ENCODE measurements at places on chromosomes 7 and 10. TPM values are rescaled to one million over a fixed set of nuclear protein-coding genes. Genes with fewer than 3 reads are reported as not detected.

The GNGT1 gene
- not detected for total RNA-seq

DNA sequence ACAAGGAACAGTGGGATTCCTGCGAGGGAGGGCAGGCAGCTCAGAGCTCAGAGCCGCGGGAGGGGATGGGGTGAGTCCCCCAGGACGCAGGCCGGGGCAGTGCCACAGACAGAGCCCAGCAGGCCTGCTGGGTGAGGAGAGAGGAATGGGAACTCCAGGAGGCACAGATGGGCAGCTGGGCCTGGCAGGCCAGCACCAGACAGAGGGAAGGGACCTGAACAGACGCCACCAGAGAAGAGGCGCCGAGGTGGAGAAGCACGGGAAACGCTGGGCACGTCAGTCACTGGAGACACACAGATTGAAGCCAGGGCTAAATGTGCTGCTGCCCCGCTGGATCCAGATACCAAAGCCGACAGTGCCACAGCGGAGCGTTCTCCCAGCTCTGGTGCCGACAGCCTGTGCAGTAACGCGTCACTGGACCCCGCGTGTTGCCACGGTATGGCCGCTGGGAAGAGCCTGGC lies 225.8 kb downstream of the MAD1L1 start:
- H3K36me3 ChIP-seq = no peaks in the 10 kb centered on the region
- no peaks in the 10 kb centered on the region for H3K27me3 ChIP-seq
- H3K27ac ChIP-seq = no peak overlapping the region

The KCP gene
- total RNA-seq = not detected

GRCh38 chr7:102220960-102221800 lies 65.5 kb upstream of the SH2B2 start:
- peak overlapping the region; percentile 29 for H3K27ac ChIP-seq
- 0 out of 2 replicates have a peak, but pooled peaks cover 3% of the 10 kb centered on the region for H3K36me3 ChIP-seq

- H3K27ac ChIP-seq = no peak overlapping the region
- H3K4me1 ChIP-seq = no peaks in the 10 kb centered on the region
- peaks cover 4% of the 10 kb centered on the region for H3K27me3 ChIP-seq
- no peaks in the 10 kb centered on the region for H3K36me3 ChIP-seq
- no peak overlapping the region for H3K4me3 ChIP-seq
Observed at GRCh38 chr10:43728425-43728824, 79.7 kb upstream of the ZNF32 start.

- no peak overlapping the region for H3K27ac ChIP-seq
- no peak overlapping the region for H3K4me3 ChIP-seq
- no peak for DNase-seq
Observed at GRCh38 chr7:139585042-139585441, 61.6 kb downstream of the CLEC2L start.

DNA sequence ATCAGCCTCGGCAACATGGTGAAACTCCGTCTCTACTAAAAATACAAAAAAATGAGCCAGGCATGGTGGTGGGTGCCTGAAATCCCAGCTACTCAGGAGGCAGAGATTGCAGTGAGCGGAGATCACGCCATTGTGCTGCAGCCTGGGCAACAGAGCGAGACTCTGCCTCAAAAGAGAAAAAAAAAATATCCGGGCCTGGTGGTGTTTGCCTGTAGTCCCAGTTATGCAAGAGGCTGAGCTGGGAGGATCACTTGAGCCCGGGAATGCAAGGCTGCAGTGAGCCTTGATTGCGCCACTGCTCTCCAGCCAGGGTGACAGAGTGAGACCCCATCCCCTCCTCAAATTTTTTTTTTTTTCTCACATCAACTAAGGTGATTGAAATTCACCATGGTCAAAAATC lies 42.8 kb downstream of the CDC123 start:
- H3K27ac ChIP-seq = no peak overlapping the region
- no peak overlapping the region for H3K4me3 ChIP-seq
- no peak for DNase-seq
- 0 out of 2 replicates have a peak, but pooled peaks cover 4% of the 10 kb centered on the region for H3K4me1 ChIP-seq
- H3K27me3 ChIP-seq = no peaks in the 10 kb centered on the region

- no peak for DNase-seq
- no peaks in the 10 kb centered on the region for H3K4me1 ChIP-seq
- no peaks in the 10 kb centered on the region for H3K36me3 ChIP-seq
- H3K27ac ChIP-seq = no peak overlapping the region
Observed at GRCh38 chr7:158244873-158245723, 342.5 kb downstream of the PTPRN2 start.
